ENCODE measurements at places on chromosomes 1 and 21. TPM values are rescaled to one million over a fixed set of nuclear protein-coding genes. Genes with fewer than 3 reads are reported as not detected.

DNA sequence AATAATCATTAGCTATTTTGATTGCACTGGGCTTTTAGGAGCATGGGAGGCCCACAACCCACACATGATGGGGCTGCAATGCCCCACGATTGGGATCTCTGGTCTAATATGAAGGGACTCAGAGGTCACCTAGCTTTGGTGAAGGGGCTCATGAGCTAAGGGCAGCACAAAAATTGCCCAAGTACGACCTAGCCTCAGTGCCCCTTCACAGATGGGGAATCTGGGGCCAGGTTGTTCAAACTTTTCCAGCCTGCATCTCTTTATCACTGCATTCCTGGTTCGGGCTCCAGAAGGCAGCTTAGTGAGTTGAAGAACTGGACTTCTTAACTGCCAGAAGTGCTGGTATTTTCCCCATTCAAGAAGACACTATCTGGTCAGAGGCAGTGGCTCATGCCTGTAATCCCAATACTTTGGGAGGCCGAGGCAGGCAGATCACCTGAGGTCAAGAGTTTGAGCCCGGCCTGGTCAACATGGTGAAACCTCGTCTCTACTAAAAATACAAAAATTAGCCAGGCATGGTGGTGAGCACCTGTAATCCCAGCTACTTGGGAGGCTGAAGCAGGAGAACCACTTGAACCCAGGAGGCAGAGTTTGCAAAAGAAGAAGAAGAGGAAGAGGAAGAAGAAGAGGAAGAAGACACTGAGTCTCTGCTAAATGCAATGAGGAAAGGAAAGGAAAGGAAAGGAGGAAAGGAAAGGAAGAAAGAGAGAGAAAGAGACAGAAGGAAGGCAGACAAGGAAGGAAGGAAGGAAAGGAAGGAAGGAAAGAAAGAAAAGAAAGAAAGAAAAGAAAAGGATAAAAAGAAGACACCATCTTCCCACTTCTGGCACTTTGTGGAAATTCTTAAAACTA lies 258.5 kb upstream of the IRF2BP2 start:
- no peak for DNase-seq

Gene SPATA21
- total RNA-seq = not detected

Gene CYP4X1
- total RNA-seq = 0.77 TPM

DNA sequence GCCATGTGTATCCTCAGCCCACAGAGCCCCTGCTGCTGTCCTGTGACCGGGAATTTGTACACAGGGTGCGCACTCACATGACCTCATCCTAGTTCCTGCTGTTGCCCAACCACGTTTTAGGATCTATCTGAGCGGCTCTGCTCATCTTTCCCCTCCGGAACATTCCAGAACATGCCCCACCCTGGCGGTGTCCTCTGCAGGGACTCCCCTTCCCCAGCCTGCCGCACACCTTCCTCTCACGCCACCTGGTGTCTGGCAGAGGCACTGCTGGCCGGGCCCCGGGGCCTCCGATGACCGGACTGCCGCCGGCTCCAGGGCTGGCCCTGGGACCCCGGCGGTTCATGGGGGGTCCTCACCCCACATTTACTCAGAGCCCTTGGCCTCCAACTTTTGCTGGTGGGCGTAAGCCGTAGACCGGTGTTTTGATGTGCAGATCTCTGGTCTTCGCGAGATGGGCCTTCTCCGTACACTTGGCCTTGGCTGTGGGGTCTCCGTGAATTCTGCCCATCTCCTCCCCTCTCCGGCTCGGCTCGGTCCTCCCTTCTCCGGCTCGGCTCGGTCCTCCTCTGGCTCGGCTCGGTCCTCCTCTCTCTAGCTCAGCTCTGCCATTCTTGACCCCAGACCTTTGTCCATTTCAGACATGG lies 29.5 kb downstream of the ARHGEF16 start:
- DNase-seq = peak; percentile 57

DNA sequence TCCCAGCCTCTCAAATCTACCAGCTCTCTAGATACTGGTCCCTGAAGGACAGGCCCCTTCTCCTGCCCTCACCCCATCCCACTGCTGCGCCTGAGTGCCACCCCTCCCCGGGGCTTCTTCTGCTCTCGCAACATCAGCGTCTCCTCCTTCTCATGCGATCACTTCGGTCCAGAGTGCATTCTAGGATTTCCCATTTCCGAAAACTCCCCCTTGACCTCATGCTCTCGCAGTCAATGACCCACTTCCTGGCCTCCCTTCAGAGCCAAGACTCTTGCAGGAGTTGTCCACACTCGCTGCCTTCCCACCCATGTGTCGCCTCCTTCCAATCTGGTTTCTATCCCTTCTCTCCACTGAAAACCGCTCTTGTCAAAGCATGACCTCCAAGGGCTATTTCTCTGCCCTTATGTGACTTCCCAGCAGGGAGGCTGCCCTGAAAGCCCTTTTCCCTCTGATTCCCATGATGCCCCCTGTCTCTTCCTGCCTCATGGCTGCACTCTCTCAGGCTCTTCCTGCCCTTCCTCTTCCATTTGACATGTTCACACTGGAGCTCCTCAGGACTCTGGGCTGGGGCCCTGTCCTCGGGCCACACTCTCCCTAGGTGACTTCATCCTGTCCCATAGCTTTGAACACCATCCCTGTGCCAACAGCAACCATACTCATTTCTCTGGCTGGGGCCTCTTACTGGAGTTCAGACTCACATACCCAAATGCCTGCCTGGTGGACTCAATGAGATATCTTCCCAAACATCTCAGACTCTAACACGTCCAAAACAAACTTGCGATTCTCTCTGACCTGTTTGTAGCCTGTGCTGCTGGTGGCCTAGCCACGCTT lies 46.0 kb downstream of the LDLRAD2 start:
- DNase-seq = no peak

DNA sequence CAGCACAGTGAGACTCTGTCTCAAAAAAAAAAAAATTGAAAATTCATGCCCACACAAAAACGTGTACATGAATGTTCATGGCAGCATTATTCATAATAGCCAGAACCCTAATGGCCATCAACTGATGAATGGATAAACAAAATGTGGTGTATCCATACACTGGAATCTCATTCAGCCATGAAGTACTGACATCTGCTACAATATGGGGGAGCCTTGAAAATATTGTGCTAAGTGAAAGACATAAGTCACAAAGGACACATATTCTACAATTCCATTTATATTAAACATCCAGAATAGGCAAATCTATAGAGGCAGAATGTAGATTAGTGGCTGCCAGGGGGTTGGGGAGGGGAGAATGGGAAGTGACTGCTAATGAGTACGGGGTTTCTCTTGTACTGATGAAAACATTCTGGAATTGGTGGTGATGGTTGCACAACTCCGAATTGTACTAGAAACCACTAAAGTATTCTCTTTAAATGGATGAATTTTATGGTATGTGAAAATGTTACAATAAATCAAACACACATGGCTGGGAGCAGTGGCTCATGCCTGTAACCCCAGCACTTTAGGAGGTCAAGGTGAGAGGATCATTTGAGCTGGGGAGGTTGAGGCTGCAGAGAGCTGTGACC lies 33.0 kb upstream of the KCNN3 start:
- no peak for DNase-seq

- DNase-seq = peak; percentile 82
Measured at GRCh38 chr1:25608488-25609178, 8.0 kb upstream of the MAN1C1 start.

DNA sequence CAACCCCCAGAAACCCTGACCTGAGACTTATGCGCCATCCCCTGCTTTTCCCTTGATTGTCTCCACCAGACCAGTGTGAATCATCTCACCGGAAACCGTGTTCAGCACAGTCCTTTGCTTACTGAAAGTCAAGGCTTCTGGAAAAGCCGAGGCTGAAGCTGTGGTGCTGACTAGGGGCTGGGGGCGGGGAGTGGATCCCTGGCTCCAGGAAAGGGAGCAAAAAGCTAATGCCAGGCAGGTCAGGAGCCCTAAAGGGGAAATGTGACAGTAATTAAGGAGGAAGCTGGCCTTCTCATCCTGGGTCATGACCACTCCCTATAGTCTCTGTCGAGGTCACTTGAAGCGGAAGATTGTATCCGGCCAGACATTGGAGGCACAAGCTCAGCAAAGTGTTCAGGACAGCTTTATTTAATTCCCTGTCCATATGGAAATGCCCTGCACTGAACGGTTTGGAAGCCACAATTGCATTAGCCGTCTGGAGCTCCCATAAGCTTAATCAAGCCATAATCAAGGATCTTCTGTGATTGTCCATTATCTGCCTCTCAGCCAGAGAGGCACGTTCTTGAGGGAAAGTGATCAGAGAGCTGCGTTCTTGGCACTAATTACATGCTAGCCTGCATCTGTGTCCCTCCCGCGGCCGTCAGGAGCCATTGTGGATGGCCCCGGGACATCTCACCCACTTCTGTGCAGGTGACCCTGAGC lies 403.6 kb downstream of the RRAGC start:
- peak; percentile 61 for DNase-seq

Gene SMIM1
- not detected for total RNA-seq

Gene A3GALT2
- total RNA-seq = not detected

DNA sequence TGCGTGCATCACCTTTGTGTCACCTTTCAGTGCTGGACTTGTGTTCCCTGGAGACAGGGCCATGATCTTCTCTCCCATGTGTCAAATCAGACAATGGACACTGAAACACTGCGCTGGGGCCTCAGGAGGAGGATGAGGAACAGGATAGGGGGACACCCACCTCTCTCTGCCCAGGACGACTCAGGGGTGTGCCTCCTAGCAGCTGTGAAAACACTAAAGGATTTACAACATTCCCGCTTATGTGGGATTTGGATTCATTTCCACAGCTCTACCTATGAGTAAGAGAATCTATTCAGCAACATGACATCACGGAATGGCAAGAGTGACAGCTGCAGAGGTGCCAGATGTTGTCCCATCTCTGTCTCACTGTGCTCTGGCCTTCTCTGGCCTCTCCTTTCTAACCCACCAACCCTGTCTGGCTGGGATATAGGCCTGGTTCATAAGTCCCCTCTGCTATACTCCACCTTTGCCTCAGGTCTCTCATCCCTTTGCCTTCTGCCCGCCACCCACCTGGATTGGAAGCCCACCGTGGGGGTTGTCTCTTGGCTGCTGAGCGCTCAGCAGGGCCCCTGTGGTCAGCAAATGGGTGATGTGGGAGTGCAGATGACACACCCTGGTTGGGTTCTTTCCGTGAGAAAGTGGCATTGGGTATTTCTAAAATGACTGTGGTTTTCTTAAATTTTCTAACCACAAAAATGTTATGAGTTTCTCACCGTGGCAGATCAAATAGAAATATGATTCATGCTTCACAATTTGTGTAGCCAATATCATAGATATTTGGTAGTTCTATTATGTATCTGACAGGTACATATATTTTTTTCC lies 47.1 kb upstream of the TLR5 start:
- peak; percentile 95 for DNase-seq

Gene PFKL
- total RNA-seq = 92.9 TPM

GRCh38 chr1:230894664-230895063 lies 26.3 kb upstream of the C1orf198 start:
- no peak for DNase-seq

Gene SELP
- total RNA-seq = not detected

DNA sequence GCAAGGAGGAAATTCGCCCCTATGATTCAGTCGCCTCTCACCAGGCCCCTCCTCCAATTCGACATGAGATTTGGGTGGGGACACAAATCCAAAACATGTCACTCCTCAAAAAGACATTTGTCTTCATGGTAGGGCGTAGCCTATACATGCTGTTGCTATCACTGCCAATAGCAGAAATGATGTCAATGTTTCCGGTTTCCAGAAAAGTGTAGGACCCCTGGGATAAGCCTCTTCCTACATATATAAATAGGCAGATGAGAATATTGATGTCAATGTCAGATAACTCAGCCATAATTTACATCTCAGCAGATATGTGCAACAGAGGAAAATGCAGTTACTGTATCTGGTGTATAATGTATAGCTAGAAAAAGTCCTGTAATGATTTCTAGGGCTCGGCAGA lies 16.7 kb downstream of the LRRC3 start:
- no peak for DNase-seq

DNA sequence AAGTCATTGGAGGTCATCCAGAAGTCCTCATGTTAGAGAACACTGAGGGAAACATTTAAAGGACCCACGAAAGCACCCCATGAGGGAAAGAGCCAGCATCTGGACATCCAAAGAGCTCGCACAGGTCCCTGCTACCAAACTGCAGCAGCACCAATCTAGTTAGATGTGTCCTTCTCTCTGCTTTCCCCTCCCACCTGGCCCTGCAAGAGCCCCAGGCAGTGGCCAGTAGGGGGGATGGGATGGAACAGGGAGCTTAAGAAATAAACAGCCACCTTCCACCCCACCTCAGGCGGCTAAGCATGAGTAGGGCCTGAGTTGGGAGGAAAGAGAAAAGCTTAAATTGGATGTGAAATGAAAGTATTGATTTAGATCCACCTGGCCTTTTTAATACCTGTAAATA lies 175.9 kb upstream of the KCND3 start:
- DNase-seq = no peak

GRCh38 chr1:44822131-44822701 lies 13.9 kb downstream of the BTBD19 start:
- DNase-seq = no peak

DNA sequence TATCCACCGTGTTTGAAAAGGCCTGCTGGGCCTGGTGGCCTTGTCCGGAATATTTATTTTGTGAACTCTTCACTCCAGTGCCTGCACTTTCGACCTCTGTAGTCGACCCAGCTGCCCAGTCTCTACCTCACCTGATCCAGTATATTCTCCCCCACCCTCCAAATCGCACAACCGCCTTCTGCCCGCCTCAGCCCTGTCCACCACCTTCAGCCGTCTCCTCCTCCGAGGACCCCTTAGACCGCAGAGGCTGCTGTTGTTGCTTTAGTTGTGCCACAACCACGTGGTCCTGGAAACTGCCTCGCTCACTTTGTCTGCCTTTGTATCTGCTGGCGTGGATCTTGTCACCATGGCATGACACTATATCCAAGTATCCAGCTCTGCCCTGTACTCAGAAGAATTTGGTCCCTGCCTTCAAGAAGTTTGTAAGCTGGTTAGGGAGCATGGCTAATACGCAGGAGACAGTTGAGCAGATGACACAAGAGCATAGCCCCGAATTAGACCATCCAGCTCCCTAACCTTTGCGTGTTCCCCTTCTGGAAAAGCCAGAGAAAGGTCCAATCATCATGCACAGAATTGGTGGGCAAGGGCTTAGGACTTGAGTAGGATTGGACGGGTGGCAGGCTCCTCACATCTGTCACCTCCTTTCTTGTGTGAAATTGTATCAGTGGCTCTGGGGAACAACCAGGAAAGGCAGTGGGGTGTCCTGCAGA lies 1.5 kb downstream of the PHGDH start:
- DNase-seq = peak; percentile 39

GRCh38 chr21:45862543-45863207 lies 118.9 kb upstream of the COL6A1 start:
- DNase-seq = no peak
